Neural progenitor cell (in vitro differentiated cells): ENCODE measurements at places on chromosomes 2 and 18. TPM values are rescaled to one million over a fixed set of nuclear protein-coding genes. Genes with fewer than 3 reads are reported as not detected.

DNA sequence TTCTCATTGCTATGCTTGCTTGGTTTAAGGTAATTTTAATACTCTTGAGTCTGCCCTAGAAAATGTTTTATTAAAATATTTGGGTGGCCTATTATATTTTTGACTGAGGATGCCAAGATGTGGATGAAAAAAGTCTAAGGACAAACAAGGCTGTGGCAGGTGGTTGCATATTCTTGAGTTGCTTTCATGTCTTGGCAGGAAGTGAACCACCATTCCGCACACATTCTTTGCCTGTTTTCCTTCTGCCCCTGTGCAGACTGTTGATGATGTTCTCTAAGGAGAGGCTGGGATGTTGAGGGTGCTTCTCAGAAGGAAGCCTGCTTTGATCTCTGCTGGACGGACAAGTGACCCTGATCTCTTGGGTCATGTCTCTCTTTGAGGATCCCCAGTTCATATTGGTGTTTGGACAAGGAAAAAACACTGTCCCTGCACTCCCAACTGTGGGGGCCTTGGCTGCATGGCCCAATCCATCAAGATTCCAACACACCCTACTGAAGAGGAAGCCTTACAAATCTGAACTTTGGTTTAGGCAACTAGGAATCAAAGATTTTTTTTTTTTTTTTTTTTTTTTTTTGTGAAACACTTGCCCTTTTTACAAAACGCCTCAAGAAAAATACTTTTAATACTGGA, 45.0 kb upstream of the CD28 start:
- no peaks in the 10 kb centered on the region for H3K36me3 ChIP-seq
- H3K27me3 ChIP-seq: no peaks in the 10 kb centered on the region
- H3K27ac ChIP-seq: no peak overlapping the region
- peaks cover 8% of the 10 kb centered on the region for H3K4me1 ChIP-seq
- no peak for DNase-seq
- no peak overlapping the region for H3K4me3 ChIP-seq

- no peaks in the 10 kb centered on the region for H3K27me3 ChIP-seq
- H3K4me3 ChIP-seq: no peak overlapping the region
- H3K36me3 ChIP-seq: no peaks in the 10 kb centered on the region
- H3K27ac ChIP-seq: no peak overlapping the region
Observed at GRCh38 chr2:66532972-66533868, 98.3 kb downstream of the MEIS1 start.

- no peak overlapping the region for H3K4me3 ChIP-seq
- no peak overlapping the region for H3K27ac ChIP-seq
- H3K4me1 ChIP-seq: no peaks in the 10 kb centered on the region
- no peaks in the 10 kb centered on the region for H3K36me3 ChIP-seq
Observed at GRCh38 chr2:96393989-96394761, 58.6 kb downstream of the NCAPH start.

- H3K36me3 ChIP-seq: no peaks in the 10 kb centered on the region
- H3K27ac ChIP-seq: no peak overlapping the region
- peaks cover 34% of the 10 kb centered on the region for H3K4me1 ChIP-seq
- DNase-seq: no peak
- no peak overlapping the region for H3K4me3 ChIP-seq
- H3K27me3 ChIP-seq: no peaks in the 10 kb centered on the region
Observed at GRCh38 chr2:230873661-230874401, 9.1 kb downstream of the ITM2C start.

The ABCG8 gene
- total RNA-seq: not detected in 2 replicates
